ENCODE measurements at places on chromosomes 16 and 17.

DNA sequence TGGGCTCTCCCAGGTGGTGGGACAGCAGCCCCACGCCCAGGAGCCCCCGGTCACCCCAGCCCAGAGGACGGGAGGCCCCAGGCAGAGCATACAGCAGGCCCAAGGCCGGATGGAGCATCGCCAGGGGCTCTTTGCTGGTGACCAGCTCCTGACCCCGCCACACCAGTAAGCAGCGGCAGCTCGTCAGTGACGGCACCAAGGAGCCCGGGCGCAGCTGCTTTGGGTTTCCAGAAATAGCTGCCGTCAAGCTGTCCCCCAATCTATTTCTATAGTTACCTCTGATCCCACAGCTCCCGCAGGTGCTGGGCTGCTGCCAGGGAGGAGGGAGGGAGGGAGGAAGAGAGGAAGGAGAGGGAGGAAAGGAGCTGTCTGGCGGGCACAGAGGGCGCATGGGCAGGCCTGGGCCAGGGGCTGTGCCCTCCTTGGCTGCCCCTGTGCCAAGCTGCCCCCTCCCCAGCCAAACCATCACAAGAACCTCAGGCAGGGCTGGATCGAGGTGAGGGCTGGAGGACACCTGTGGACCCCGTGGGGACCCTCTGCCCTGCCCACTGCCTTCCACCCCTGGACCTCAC, 10.8 kb upstream of the RASD1 start:
- no peak for DNase-seq

DNA sequence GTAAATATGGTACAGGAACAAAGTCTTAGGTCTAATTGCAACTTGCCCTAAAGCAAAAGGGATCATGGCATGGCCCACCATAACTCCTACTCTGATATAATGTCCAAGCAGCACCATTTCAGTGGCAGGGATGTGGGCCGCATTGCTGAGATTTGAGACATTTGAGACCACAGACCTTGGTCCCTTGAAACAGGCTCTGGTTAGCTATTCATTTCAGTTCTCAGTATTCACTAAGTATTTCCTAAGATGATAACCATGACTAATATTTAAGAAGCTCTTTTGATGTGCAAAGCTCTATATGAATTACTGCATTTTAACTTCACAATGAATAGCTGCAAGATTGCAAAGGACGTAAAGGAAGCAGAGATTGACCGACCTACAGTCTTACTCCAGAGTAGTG, 471.0 kb downstream of the SHISA9 start:
- no peak for DNase-seq

GRCh38 chr16:56479469-56479868, 28.1 kb downstream of the OGFOD1 start:
- no peak for DNase-seq

GRCh38 chr17:3035968-3036280, 27.5 kb downstream of the OR1D5 start:
- no peak for DNase-seq

- no peak for DNase-seq
Observed at GRCh38 chr17:30212750-30213149, 22.7 kb downstream of the SLC6A4 start.

- no peak for DNase-seq
Observed at GRCh38 chr17:40158438-40159013, 18.2 kb downstream of the CASC3 start.

DNA sequence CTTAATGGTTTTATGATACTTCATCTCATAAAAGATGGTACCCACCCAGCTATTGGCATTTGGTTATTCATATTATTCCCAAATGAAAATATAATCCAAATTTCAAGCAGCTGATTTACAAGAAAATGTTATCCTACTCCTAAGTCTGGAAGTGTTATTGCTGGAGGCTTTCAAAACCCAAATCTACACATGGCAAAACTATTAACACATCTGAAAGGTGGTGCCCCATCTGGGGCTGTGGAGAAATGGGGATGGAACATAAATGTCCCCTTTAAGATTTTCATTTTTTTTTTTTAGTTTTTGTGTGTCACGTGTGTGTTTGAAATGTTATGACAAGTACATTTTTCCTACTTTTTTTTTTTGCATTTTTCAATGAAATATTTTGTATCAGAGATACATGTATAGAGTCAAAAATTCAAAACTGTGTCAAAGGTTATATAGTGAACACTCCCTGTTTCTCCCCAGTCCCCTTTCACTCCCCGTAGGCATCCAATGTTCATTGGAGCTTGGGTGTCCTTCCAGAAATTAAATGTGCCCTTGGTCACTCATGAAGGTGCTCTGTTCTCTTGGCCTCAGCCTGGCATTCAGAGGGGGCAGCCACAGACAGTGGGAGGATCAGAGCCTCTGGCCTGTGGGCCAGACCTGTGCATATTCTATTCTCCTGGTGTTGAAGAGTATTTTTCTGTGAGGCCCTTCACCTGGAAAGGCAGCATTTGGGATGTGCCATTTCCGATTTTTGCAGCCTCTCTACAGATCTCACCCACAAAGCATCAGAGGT, 79.1 kb downstream of the CLEC16A start:
- no peak for DNase-seq

- DNase-seq: no peak
Observed at GRCh38 chr17:40474419-40475002, 26.9 kb downstream of the TNS4 start.

GRCh38 chr16:69581297-69581696, 15.5 kb downstream of the NFAT5 start:
- DNase-seq: no peak

DNA sequence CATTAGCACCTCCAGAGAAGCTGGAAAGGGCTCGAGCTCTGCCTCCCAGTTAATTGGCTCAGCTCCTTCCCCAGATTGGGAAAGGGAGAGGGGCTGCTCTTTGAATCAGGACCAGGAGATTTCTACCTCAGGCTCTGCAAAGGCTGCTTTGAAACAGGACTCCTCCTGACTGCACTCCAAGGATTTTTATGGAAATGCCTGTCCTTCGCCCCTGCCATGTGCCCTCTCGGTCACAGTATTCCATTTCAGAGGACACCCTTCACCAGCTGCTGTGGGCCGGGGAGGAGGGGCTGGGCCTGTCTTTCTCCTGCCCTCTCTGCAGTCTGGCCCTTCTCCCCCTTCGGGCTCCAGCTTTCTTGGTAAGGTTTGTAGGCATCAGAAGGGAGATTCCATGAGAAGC, 13.6 kb downstream of the MRM1 start:
- DNase-seq: no peak

DNA sequence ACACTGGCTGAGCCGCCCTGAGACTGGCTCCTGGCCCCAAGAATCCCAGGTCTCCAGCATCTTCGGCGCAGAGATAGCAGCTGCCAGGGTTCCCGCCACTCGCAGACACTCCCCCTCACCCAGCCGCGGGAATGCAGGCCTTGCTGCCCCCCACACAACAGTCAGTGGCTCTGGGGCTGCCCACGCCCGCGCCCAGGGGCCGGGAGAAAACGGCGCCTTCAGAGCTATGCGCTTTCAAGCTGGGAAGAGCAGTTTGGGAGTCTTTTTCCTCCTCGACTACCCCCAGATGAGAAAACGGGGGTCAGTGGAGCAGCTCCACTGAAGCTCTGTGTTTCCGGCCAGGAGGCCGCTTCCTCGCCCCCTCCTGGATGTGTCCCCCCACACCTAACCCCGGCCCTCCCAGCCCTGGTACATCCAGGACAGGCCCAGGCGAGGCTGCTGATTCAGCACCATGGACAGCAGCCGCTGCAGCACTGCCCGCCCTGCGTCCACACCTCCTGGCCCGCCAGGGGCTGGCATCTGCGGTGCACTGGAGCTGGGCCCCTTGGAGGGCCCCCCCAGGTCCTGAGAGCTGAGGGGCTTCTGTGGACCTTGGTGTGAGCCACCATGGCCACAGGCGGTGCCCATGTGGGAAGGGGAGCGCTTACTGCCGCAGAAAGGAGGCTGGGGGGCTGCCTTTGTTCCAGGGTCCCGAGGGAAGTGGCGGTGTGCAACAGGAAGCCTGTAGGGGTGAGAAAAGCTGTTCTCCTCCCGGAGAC, 35.7 kb downstream of the CACNA1H start:
- DNase-seq: peak; percentile 74

GRCh38 chr16:58488531-58488930, 11.4 kb upstream of the NDRG4 start:
- DNase-seq: no peak

DNA sequence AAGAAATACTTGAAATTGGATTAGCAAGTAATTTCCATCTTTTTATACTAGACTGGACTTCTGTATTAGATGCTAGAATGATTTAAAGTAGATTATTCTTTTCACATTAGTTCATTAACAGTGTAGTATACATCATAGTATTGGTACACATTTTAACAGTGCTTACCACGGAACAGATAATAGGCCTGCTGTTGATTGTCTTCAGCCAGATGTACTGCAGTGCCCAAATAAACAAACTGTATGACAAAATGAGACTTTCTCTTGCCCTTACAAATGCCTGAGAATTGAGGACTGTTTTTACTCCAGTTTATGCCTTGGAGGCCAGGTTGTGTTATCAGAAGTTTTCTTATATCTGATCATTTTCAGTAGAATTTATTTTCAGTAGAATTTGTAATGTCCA, 631 bp downstream of the EVI2A start:
- no peak for DNase-seq

DNA sequence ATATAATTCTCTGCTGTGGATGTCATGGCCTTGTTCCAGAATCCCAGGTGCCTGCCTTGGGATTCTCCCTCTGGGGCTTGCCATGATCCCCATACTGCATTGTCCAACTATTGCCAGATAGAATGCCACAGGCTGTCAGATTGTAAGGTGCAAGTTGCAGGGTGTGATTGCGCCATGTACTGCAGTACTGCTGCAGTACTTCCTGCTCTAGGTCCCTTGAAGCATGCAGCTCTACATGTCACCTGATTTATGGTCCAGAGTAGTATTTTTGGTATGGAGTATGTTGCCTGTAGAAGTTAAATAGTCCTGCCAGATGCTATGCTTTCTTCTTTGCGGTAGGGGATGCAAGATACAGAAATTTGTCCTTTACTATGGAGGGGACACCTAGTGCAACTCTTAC, 7.0 kb upstream of the SLFN5 start:
- no peak for DNase-seq
